ENCODE measurements at places on chromosomes 2 and 18.

DNA sequence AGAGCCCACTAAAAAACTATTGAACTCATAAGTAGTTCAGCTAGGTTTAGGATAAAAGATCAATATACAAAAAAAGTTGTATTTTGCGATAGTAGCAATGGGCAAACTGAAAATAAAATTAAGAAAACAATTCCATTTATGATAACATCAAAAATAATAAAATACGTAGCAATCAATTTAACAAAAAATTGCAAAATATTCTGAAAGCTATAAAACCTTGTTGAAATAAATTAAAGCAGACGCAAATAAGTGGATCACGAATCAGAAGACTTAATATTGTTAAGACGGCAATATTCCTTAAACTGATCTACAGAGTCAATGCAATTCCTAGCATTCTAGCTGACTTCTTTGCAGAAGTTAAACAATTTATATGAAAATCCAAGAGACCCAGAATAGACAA lies 24.5 kb downstream of the ABCB11 start:
- DNase-seq = no peak

GRCh38 chr18:45670281-45670962 lies 53.6 kb upstream of the SLC14A1 start:
- peak; percentile 63 for DNase-seq

GRCh38 chr2:102286041-102286440 lies 25.3 kb upstream of the IL1RL1 start:
- no peak for DNase-seq

GRCh38 chr2:23793476-23793875 lies 133.4 kb downstream of the ATAD2B start:
- DNase-seq = no peak

DNA sequence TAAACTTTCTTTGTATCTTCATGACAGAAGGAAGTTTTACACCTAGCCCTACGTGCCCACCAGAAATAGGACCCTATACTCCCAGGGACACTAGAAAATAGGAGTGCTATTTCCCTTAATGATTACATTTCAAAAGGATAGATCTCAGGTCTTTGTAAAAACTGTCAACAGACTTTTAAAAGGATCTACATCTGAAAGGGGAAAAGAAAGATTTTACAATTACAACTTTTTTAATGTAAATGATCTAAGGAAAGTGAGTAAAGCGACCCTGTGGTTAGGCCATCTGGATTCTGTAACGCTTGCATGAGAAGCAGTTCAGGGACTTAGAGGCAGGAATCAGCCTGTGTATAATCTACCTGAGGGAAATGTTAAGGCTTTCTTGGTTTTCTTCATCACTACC lies 431.8 kb upstream of the MC4R start:
- no peak for DNase-seq

GRCh38 chr18:55310044-55310676 lies 277.8 kb downstream of the TCF4 start:
- no peak for DNase-seq

GRCh38 chr2:106990297-106990696 lies 104.3 kb upstream of the ST6GAL2 start:
- DNase-seq = no peak

- no peak for DNase-seq
Measured at GRCh38 chr18:54323970-54324369, 33.7 kb downstream of the STARD6 start.

DNA sequence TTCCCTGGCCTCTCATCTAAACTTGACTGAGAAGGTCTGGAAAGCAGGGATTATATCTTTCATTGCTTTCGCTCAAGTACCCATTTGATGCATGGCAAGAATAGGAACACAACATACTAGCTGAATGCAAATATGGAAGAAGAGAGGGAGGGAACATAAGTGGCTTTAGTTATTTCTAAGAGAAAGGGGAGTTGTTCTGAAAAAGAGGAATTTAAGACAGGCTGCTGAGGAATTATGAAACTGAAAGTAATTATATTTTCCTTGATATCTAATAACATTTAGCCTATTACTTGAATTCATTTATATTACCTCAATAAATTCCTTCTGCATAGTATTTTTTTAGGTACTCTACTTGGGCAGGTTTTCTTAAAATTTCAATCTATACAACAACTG lies 105.8 kb upstream of the TTN start:
- DNase-seq = no peak

DNA sequence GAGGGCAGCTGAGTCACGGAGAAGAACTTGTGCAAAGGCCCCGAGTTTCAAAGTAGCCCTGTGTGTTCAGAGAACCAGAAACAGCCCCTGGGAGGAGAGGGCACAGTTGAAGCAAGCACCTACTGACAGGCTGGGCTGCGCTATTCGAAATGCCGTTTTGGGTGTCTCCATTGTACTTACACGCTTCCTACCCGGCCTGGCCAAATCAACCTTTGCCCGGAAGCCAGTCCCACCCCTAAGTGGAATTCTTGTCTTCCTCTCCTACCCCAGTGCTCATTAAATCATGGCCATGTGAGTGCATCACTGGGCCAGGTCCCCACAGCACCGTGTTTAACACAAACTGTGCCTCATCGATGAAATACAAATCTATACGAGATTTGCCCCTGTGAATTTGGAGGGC lies 6.0 kb downstream of the DIPK1C start:
- no peak for DNase-seq

GRCh38 chr18:61368001-61368400 lies 34.8 kb downstream of the CDH20 start:
- DNase-seq = no peak

DNA sequence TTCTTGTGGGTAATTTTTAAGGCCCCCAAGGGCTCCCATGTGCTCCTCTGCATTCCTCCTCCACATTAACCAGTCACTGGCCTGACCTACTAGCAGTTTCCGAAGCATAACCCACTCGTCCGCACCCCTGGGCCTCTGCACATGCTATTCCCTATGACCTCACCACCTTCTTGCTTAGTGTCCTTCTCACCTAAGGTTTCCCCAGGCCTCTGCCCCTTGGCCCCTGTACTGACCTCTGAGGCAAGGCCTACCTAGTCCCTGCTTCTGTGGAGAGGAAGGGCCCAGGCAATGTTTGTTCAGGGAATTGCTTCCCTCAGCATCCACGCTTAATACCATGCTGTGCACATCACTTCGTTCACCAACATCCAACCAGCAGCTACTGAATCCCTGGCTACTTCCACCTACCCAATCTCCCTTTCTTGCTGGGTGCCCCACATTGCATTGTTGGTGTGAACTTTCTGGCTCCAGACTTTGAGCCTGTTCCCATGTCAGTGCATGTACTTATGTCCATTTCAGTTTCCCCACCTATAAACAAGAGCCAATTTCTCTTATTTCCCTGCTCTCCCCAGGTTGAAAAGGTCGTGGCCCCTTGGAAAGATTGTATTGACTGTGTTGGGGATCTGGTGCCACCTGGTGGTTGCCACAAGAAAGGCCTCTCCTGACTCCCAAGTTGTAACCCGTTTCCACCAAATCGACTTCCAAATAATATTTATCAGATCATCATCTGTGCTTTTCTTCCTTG lies 19.2 kb upstream of the TMEM177 start:
- no peak for DNase-seq

- DNase-seq = no peak
Measured at GRCh38 chr2:88059979-88060906, 4.7 kb upstream of the KRCC1 start.

- no peak for DNase-seq
Measured at GRCh38 chr2:5791371-5791770, 99.2 kb downstream of the SOX11 start.

Measured in stimulated activated CD8-positive, alpha-beta memory T cell treated with anti-CD3 and anti-CD28 coated beads, Interleukin-7, amount 100 ng/mL, for 4 hours (primary cell).